ENCODE measurements at places on chromosomes 2 and 18.

- DNase-seq = no peak
These were observed 129.3 kb downstream of the EXOC6B start for GRCh38 chr2:72696559-72696958.

DNA sequence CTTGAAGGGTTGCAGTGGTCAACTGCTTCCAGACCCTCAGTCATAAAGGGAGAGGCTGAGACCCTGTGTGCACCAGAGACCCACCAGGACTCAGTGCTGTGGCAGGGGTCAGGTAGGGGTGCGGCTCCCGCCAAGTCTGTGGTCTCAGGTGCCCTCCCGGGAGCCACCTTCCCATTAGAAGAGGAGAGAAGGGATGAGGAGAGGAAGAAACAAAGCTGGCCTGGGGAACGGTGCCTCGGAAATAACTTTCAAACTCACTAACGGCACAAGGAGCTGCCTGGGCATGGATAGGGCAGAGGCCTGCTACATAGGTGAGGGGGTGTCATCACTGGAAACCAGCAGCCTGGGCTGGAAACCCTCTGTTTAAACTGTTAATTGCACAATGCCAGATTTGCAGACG lies 84.9 kb downstream of the TPO start:
- no peak for DNase-seq

DNA sequence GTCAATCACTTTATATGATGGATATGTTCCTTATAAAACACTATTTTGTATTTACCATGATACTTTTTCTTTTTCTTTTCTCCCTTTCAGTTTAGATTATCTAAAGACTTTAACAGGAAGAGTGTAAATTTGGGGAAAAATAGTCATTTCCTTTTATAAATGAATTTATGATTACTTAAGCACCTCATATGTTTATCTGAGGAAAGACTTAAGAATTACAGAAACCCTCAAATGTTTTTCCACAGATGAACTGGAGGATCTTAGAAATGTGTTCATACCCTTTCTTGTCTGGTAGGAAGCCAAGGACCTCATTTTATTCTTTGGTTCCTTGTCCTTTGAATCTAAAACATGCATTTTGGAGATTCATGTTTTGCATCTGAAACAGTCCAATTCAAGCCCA lies 36.7 kb downstream of the MAPRE2 start:
- no peak for DNase-seq

GRCh38 chr2:233381638-233381995 lies 27.3 kb downstream of the DGKD start:
- DNase-seq = no peak

DNA sequence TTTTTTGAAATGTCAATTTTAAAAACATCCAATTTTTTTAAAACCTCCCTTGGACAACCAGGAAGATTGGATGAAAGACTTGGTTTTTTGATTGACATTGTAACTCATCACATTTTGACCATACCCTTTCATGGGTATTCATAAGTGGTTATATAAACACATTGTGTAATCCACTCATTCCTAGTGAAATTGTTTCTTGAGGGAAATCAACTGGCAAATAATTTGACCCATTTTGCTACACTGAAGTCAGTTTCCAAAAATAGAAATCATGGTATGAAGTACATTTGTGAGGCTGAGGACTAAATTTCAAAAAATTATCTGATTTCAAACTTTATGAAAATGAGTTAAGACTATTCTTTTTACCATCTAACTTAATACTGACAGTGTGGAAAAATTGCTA lies 31.5 kb downstream of the FBXO48 start:
- no peak for DNase-seq

DNA sequence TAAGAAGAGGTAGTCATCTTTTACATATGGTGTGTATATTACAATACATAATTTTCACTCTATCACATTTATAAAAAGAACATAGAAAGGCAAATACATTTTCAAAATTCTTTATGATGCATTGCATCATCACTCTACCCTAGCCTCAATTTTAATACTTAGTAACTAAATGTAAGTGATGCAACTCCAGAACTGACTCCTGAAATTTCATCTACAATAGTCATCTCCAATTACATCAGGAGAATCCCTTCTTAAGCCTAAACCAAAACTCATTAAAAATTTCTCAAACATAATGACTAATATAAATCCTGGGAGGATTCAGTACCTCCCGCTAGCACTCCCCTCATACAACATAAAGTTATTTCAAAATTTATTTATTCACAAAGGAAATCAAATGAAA lies 15.9 kb downstream of the TMX3 start:
- DNase-seq = no peak

DNA sequence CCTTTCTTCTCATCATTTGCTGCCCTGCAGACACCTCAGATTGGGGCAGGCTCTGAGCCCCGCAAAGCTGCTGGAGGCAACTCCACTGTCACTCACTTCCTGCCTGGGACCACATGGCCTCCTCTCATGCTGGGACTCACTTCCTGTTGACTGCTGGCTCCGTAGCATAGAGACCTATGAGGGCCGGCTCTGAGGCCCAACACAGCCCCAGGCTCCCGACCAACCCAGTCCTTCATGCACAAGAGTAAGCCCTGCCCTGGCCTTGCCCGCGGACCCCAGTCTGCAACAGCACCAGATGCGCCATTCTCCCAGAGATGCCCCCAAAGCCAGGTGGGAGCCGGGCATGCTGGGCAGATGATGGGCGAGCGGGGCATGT lies 55.7 kb downstream of the DNMT3A start:
- DNase-seq = peak; percentile 61

DNA sequence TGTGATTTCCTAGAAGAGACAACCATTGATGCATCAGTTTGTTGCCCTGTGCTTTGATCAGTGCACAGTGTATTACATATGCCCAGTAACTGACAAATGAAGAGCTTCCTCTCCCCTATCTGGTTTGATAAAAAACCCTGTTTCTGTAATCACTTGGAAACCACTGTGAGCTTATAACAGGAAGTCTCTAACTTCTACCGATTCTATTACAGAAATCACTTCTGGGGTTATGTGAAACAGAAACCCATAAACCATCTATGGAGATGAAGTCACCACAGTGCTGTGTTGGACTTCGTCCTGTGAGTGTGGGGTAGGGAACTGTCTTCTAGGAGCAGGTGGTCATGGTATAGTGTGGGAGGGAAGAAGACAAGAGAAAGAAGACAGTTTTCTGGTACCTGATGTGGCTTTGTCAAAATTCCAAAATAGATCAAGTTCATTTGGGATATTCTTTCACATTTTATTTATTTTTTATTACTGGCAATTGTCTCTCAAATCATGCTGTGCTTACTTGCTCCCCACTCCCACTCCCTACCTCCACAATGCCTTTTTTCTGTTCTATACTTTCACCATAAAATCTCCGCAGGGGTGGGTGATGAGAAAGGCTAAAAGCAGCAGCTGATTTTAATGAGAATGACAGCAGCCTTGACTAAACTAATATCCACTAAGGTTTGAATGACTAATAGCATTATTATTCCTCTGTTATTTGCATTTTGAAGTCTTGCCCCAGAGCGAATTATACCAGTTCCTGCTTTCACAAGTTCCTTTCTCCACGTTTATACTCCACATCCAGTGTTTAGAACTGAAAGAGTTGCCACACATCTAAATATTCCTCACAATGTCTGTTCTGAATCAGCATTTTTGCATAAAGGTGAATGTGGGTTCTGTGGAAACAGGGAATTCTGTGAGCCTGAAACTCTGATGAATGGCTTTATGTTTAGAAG lies 41.7 kb upstream of the RND3 start:
- no peak for DNase-seq

DNA sequence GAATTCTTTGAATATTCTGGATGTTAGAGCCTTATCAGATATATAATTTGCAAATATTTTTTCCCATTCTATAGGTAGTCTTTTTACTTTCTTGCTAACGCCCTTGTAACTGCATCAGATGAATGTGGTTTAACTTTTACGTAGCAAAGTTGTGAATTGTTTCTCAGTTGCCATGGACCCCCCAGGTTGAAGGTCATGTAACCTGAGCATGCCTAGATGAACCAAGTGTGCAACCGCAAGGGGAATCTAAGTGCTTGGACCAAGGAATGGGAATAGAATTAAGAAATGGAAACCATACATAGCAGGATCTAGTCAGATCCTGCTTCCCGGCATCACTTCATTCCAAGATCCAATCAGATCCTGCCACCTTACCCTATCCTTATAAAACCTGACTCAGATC lies 65.1 kb upstream of the TNP1 start:
- no peak for DNase-seq

DNA sequence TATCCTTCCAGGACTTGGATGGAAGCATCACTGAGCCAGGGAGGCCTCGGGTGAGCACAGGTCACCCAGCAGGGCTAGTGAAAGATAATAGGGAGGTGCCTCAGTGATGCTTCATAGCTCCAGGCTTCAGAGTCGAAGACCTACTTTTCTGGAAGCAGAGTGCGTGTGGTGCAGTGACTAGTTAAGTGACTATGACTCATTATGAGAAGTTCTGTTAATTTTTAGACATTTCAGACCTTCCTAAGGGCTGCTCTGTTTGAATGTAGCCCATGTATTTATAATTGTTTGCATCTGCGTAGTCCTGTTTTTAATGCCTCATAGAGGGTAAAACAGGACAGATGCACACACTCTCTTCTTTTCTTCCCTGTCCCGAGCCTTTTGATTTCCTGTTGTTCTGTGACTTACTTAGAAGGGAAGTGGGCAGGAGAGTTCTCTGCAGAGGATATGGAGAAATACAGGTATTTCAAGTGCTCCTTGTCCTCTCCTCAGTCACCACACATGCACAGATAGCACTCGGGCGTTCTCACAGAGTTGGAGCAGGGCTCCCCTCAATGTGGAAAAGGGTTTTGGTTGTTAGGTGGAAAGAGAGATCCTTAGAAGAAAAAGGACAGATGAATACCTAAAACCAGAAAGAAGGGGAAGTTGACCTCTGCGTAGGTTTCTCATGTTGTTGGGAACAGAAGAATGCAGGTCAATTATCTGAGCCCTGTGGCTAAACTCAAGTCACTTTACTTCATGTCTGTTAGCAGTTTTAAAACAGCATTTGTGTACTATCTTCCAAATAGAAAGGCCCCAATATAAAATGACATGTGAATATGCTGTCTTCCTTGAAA lies 34.7 kb downstream of the RALB start:
- peak; percentile 35 for DNase-seq

- DNase-seq = no peak
These were observed 149.7 kb downstream of the VAPA start for GRCh38 chr18:10063489-10063888.

DNA sequence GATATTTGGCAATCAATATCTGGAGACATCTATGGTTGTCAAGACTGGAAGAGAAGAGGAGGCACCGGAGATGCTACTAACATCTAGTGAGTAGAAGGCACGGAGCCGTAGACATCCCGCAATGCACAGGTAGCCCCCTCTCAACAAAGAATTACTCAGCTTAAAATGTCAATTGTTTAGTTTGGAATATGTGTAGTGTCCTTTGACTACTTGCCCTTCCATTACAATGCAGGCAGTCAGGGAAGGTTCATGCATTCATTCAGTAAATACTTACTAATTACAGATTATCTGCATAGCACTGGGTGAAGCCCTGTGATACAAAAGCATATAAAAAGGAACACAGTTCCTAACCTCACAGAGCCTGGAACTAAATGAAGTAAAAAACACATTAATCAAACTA lies 294.0 kb downstream of the RIT2 start:
- no peak for DNase-seq

GRCh38 chr2:168835969-168836368 lies 33.5 kb downstream of the NOSTRIN start:
- DNase-seq = no peak

- no peak for DNase-seq
These were observed 134.0 kb downstream of the PID1 start for GRCh38 chr2:229137066-229137465.

GRCh38 chr2:118632921-118633320 lies 214.5 kb downstream of the EN1 start:
- DNase-seq = no peak

GRCh38 chr18:33906046-33906445 lies 318.7 kb downstream of the NOL4 start:
- DNase-seq = no peak

DNA sequence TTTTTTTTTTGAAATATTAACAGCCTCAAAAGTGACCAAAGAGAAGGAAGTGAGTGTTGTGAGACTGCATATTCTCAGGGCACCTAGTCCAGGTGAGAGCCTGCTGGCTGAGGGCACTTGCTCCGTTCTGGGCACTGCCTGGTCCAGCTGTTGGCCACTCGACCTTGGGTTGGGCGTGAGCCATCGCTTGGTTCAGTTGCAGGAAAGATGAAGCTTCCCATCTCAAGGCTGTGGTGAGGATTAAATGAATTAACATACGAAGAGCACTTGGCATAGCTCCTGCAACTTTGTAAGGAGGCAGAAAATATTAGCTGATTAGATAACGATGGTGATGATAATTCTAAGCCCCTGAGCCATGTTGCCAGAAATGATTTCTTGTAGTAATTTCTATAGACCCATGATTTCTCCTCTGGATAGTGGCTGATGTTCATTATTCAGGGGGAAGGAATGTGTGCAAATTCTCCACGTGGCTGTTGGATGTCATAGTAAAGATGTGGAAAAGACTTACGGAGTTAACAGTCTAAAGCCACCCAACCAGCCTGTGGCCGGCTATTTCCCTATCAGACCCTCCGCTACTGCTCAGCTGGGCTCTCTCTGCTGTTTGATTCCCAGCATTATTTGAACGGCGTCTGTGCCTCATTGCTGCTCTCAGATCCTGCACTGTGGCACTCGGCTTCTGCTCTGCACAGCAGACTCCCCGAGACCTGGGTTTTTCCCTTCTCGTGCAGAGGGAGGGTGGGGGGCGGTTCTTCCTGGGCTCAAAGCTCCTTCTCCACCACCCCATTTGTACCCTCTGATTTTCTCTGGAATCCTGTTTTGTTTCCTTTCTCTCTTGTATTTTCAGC lies 221.1 kb downstream of the GALR1 start:
- DNase-seq = no peak

GRCh38 chr2:26765475-26766200 lies 1.6 kb downstream of the SLC35F6 start:
- DNase-seq = no peak

GRCh38 chr2:74444498-74445318 lies 3.0 kb upstream of the RTKN start:
- DNase-seq = no peak

DNA sequence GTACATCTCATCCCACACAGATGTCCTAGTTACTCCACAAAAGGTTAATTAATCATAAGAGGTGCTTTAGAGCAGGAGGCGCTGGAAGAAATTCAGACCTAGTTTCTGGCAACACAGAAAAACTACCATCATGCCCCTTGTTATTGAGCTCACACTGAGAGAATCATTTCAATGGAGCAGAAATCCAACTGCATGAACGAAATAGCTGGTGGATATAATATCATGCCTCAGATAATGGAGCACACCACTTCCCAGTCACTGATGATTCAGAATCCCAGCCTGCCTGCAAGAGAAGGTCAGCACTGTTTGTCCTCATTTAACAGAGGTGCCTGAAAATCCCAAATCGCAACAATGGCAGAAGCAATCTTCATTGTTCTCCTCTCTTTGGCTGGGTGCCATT lies 125.8 kb upstream of the CREB1 start:
- DNase-seq = no peak

- DNase-seq = no peak
These were observed 165.7 kb upstream of the GLI2 start for GRCh38 chr2:120570001-120570400.

- DNase-seq = peak; percentile 46
These were observed 3.2 kb downstream of the EMX1 start for GRCh38 chr2:72920318-72921087.
